ENCODE measurements at places on chromosomes 2 and 18. TPM values are rescaled to one million over a fixed set of nuclear protein-coding genes. Genes with fewer than 3 reads are reported as not detected.

DNA sequence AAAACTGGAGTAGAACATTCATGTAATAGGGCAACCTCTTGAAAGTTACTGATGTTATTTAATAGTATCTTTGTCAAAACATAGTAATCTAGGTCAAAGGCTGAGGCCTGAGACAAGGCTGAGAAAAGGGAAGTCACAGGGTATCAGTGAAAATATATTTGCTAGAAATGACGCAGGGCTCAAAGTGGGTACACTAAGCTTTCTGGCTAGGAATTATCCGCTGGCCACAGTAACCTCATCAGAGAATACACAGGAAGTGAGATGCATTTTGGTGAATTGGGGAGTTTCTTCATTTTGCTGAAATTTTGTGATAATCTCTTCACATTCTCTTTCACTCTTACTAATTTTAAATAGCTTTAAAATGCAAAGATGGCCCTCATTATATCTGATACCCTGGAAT lies 206.8 kb downstream of the OTX1 start:
- no peak for DNase-seq

- DNase-seq = no peak
Observed at GRCh38 chr18:32208023-32208422, 18.2 kb downstream of the MEP1B start.

GRCh38 chr2:181457741-181458425 lies 697 bp downstream of the ITGA4 start:
- DNase-seq = peak; percentile 55

Gene RAX
- total RNA-seq = not detected
